Activated naive CD8-positive, alpha-beta T cell treated with anti-CD3 and anti-CD28 coated beads, Interleukin-2, amount 50 U/mL, for 24 hours (primary cell): ENCODE measurements at places on chromosomes 11 and 22.

- DNase-seq: no peak
Observed at GRCh38 chr11:102676084-102676483, 29.5 kb downstream of the MMP27 start.

- peak; percentile 37 for DNase-seq
Observed at GRCh38 chr22:29030618-29031226, 30.9 kb downstream of the C22orf31 start.

DNA sequence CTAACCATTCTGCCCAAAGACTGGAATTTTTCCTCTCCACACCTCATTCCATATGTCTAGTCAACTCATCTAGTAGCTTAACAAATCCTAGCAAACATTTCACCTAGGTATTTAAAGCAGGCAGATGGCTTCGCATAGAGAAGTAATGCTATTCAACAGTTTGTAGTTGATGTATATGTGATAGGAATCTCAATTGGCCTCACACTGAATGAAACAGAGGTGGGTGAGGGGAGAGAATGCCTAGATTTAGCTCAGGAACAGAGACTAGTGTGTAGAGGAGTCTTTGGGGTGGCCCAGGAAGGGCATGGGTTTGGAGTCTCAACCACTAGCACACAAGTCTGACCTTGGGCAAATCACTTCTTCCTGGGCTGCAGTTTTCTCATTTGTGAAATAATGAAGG lies 196.2 kb downstream of the MYO18B start:
- DNase-seq: no peak

- no peak for DNase-seq
Observed at GRCh38 chr22:19666673-19667593, 47.4 kb upstream of the SEPTIN5 start.

GRCh38 chr11:77047007-77047927 lies 13.1 kb downstream of the B3GNT6 start:
- peak; percentile 64 for DNase-seq

DNA sequence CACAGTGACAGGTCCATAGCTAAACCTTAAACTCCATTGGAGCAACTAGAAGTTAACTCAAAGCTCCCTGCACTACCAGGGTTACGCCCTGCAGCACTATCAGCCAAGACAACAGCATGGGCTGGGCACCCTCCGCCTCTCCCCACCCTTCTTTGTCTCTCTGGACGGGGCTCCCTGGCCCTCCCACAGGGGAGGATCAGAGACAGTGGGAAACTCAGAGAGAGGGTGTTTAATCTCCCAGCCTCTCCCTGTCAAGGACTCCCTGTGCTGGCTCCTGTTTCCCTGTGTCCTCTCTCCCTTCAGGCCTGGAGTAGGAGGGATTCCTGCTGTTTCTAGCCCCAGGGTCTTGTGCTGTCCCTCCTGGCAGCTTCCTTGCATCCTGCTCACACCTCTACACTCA lies 56.9 kb upstream of the CSNK2A3 start:
- DNase-seq: no peak

DNA sequence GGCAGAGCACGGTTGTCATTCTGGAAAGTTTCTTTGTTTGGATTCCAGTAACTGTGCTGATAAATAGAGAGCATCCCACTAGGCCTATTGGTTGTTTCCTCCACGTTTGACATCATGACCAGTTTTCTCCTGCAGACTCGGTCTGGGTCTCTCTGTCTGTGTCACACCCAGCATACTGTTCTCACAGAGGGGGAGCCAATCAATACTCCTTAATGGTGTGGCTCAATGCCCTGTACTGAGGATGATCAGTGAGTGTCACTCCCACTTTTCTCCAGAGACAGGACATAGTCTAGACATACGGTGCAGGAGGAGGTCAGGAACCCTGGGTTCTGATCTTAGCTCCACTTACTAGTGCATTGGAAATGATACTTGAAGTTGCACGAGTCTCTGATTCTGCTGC lies 88.2 kb upstream of the BLID start:
- DNase-seq: no peak

GRCh38 chr11:93936460-93936859 lies 84.7 kb upstream of the HEPHL1 start:
- DNase-seq: no peak

- no peak for DNase-seq
Observed at GRCh38 chr11:112744041-112744440, 217.2 kb upstream of the NCAM1 start.

- DNase-seq: peak; percentile 33
Observed at GRCh38 chr11:6646918-6647679, 8.5 kb downstream of the DCHS1 start.

GRCh38 chr11:10450462-10451425 lies 4.3 kb upstream of the AMPD3 start:
- peak; percentile 49 for DNase-seq

- no peak for DNase-seq
Observed at GRCh38 chr11:123265951-123266350, 70.9 kb upstream of the CLMP start.

- no peak for DNase-seq
Observed at GRCh38 chr11:134662629-134663360, 250.8 kb upstream of the B3GAT1 start.

DNA sequence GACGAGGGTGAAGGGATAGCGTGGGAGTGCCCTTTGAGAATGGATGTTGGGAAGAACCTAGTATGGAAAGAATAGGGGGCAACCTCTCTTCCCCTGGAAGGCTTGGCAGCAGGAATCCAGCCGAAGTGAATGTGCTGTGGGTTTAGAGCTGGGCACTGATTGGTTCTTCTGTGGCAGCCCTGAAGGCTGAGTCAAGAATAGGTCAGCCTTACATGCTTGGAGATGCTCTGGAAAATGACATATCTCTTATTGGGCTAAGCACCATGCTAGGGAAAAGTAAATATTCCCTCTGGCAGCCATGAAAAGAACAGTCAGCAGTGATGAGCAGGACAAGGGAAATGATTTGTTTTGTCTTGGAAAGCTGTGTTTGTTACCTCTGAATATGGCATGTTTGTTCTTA lies 149.5 kb downstream of the COMMD9 start:
- no peak for DNase-seq

DNA sequence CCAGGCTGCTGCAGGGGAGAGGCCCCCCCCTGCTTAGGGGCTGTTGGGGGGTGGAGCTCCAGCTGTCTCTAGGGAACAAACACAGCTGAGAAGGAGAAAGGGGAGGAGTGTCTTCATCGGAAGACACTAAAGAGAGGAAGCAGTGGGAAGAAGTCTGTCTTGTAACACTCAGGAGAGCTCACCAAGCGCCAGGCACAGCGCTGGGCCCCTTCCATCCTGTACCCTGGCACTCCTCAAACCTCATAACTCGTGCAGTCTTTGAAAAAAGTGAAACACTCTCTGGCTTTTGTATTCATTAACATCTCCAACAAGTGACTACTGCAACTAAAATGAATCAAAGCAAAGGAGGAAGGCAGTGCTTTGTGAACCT lies 67.4 kb upstream of the PRDM11 start:
- no peak for DNase-seq

- DNase-seq: no peak
Observed at GRCh38 chr22:26786398-26786797, 129.0 kb downstream of the MIAT start.

DNA sequence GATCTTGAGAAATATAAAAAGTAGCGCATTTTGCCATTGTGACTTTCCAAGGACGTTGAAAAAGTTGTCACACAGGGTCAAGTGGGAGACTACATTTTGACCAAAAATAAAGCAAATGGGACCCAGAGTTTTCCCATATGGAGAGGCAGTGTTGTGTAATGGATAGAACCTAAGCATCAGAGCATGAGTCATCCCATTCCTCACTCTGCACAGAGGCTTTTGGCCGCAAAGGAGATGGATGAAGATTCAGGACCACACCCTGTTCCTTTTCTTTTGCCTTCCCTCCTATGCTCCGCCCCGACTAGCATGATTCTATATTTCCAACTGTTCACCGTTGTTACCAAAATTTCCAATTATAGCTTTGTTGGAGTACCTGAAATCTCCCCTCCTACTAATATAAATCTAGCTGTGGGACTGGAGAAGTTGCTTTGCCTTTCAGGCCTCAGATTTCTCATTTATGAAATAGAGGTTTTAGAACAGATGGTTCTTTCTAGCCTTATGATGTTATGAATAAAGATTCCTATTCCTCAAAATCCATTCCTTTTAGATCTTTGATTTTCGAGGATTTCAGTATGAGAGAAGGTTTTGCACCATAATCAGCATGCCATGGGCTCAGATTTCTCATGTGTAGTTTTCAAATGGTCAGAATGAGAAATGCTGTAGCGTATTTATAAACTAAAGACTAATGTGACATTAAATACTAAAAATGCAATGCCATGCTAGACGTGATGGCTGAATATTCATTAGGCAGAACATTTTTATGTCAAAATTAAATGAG lies 921.9 kb upstream of the TENM4 start:
- DNase-seq: no peak

DNA sequence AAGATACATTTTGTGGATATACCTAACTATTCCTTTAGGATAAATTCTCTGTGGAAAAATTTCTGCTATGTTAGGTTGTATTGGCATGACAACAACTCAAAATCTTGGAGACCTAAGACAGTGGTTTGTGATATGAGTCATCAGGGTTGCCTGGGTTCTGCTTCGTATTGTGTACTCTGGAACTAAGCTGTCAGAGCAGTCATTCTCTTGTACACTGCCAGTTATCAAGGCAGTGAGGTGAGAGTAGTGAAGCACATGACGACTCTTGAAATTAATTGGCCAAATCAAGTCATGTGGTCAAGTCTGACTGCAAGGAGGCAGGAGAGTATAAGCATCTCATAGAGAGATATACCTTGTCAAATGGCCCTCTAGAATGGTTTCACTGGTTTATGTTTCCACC lies 104.4 kb downstream of the FANCF start:
- no peak for DNase-seq

DNA sequence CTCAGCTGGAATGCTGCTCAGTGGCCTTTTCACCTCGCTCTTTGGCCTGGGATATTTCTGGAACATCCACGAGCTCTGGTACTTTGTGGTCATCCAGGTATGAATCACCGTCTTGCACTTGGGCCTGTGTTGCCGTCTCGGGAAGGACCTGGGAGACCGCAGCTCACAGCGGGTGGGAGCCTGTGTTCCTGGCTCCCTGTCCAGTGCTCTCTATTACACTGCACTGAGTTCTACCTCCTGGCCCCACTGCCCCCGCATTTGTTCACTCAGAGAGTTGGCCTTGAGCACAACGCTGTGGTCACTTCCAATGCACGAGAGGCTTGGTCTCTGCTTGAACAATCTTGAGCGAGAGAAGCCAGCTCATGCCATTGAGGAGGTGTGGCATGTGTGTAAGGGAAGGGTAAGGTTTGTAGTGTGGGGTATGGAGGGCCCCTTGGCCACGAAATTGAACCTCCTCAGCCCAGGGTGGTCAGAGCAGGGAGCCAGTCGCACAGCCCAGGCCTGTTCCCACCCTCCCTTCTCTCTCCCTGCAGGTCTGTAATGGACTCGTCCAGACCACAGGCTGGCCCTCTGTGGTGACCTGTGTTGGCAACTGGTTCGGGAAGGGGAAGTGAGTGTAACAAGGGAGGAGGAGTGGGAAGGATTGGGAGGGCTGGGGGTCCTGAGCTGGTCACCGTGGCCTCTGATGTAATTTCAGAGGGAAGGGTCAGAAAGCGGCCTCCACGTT lies 16.2 kb downstream of the SLC37A2 start:
- no peak for DNase-seq

DNA sequence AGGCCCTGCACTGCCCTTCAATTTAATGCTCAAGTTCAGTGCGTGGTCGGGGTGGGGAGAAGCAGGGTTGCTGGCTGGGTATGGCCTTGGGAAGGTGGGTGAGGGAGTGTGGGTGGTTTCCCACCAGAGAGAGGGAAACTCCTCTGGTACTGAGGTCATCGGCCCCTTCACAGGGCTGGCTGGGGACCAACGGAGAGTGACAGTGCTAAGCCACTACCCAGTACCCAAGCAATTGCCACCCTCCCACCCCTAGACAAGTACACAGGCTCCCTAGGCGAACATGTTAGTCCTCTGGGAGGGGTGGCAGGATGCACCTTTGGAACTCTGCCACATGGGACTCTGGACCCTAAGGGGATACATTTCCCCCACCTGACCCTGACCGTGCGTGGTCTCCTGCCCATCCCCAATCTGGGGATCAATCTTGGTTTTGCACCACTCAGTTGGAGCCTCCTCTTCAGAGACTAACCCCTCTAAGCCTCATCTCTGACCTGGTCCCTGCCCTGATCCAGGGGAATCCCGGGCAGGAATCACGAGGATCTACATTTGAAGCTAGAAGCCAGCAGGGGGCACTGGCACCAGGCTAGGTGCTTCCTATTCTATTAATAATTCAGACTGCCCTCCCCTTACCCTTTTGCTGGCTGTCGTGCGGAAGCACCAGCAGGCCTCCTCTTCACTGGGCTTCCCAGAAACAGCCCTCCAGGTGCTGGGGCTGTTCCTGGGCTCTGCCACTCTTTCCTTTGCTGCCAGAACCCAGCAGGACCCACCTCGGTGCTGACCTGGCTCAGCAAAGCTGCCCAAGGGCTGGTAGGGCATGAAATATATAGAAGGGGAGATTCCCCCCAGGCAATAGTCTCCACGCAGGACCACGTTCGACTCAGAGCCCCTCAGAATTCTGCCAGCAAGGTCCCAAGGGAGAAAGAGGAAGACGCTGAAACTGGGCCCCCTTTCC lies 377.7 kb downstream of the TENM4 start:
- DNase-seq: no peak
